Stimulated activated CD4-positive, alpha-beta T cell treated with anti-CD3 and anti-CD28 coated beads, Interleukin-12 subunit alpha, Interleukin-12 subunit beta, amount 100 ng/mL, for 48 hours (primary cell): ENCODE measurements at places on chromosomes 11 and 22.

GRCh38 chr11:73249304-73249703 is 22.8 kb upstream of the P2RY6 start:
- no peak for DNase-seq

DNA sequence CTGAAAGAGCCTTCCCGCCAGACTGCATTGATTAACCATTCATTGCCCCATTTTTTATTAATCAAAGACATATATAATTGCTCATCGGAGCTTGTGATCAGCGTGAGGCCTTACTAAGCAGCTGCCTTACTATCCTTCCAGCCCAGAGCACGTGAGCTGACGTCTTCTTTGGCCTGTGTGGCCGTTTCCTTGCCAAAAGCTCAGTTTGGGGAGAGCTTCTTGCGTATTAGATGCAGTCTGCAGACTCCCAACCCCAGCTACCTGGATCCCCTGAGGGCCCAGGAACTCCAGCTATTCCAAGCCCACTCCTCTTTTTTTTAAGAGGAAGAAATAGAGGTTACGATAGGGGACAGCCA is 784 bp upstream of the SLC43A3 start:
- no peak for DNase-seq

DNA sequence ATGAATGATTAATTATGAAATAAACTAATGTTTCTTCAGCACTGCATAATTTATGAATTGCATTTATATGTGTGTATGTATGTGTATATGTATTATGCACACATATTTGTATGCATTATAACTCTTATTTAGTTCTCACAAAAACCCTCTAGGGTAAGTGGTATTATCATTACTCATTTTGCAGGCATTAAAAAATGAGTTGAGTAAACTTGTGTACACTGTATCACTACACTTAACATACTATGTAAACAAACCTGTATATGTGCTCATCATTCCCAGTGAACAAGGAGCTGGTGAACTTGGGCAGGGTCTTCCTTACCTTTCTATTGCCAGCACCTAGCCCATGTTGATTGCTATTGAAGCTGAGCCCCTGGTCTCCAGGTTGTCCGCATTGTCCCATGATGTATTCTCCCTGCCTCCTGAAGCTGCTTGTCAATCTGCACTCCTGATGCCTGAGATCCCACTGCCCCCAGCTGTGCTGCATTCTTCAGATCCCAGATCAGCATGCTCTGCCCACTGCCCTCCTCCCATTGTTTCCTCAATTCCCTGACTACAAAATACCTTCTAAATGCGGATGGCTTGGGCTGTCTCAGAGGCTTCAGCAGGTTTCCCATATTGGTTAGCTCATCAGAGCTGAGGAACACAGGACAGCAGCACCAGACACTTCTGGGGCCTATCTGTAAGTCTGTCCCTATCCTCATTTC is 267.9 kb upstream of the SESN3 start:
- DNase-seq: no peak

DNA sequence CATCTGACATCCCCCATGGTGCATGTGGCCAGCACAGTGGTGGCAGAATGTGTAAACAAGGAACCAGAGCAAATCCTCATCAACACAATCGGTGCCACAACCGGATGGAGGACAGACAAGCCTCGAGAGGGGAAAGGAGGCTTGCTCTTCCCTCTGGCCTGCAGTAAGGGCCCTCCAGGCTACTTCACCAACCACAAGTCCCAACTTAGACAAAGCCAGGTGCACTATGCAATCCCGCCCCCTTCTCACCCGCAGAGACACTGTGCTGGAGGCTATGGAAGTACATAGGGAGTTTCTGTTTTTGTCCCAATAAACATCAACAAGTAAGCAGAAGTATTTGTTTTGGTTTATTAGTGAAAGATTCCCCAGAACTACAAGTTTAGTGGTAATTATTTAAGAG is 54.3 kb downstream of the SPATA19 start:
- no peak for DNase-seq

DNA sequence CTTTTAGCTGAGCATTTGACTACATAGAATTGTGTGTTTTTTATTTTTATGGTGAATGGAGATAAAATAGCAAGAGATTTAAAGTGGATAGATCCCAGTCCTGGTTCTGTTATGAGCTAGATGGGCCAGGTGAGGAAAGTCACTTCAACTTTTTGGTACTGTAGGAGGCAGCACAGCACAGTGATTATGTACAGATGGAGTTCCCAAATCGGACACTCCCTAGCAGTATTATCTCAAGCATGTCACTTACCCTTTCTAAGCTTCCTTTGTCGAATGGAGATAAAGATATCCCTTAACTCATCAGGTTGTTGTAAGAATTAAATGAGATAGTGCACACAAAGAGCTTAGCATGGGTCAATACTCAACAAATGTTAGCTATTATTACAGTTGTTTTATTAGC is 5.3 kb downstream of the EXPH5 start:
- DNase-seq: no peak

DNA sequence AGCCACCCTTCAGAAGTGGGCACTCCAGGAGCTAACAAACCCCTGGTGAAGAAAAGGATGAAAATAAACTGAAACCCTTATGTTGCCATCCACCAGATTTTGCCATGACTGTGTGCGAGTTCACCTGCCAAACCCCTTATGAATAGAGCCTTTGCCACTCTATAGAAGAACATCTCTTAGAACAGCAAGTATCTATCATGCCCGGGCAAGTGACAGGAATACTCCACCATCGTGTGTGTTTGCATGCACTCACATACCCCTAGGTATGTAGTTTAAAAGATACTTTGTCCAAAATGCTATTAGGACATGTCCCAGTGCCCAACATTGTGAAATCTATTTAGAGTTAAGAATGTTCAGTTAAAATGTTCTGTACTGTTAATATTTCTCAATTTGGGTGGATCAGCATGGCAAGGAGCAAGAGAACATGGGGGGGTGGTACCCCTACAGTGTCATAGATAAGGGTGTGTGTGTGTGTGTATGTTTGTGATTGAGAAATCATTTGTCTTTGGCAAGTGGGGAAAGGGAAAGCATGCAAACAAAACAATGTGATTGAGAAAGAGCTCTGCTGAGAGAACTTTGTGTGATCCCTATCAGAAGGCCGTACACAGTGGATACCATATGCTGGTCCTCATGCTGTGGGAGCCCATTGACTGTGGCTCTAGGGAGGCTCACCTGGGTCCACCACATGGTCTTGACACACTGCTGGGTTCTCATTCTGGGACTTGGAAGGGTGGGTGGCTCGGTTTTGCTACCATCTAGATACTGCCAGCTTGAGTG is 94.9 kb downstream of the ZBTB16 start:
- no peak for DNase-seq

GRCh38 chr11:211295-211694 is 3.8 kb downstream of the RIC8A start:
- no peak for DNase-seq

DNA sequence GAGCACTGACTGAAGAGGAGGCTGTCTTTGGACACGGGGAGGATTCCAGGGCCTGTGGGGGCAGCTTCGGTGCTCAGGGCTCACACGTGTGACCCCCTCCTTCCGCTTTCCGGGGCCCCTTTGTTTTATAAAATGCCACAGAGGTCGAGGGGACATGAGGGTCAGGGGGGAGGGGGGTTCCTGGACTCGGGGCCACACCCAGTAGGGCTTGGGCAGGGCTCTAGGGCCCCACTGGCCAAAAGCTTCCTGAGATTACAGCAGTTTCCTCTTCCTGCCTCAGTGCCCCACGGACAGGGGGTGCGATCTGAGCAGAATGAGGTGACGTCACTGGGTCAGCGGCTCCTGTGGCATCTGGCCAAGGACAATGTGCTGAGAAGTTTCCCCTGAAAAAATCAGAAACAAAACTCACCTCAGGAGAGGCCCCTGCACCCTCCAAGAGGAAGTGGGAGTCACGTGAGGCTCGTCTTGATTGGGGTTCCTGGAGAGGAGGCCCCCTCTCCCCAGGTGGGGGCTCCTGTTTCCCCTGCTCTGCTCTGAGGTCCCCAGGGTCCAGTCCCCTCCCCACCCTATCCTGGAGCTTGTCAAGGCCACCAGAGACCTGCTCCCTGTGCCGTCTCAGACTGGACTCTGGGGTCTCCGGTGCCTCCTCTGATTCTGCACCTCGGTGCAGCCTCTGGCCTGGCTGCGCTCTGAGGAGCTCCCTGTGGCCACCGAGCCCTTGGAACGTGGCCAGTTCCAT is 6.4 kb upstream of the IFITM3 start:
- no peak for DNase-seq

- no peak for DNase-seq
These were observed 50.3 kb downstream of the ISX start for GRCh38 chr22:35116269-35116668.

GRCh38 chr11:31808721-31809540 is 2.2 kb downstream of the PAX6 start:
- no peak for DNase-seq

GRCh38 chr11:115304774-115305472 is 199.3 kb downstream of the CADM1 start:
- DNase-seq: no peak

DNA sequence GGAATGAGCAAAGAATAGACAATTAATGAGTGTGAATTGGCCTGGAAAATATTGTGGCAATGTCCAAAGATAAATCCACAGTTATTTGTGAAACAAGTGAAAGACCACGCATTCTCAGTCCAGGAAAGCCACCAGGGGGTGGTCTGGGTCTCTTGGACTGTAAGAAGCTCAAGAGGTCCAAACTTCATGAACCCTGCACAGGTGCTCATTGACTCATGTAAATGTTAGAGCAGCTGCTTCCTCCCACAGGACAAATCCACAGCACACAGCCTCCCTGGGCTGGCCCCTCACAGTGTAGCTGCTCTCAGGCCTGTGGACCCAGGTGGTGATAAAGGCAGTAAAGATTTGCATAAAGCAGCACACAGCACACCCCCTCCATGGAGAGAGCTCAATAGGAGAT is 114.0 kb downstream of the ZNF280B start:
- no peak for DNase-seq

DNA sequence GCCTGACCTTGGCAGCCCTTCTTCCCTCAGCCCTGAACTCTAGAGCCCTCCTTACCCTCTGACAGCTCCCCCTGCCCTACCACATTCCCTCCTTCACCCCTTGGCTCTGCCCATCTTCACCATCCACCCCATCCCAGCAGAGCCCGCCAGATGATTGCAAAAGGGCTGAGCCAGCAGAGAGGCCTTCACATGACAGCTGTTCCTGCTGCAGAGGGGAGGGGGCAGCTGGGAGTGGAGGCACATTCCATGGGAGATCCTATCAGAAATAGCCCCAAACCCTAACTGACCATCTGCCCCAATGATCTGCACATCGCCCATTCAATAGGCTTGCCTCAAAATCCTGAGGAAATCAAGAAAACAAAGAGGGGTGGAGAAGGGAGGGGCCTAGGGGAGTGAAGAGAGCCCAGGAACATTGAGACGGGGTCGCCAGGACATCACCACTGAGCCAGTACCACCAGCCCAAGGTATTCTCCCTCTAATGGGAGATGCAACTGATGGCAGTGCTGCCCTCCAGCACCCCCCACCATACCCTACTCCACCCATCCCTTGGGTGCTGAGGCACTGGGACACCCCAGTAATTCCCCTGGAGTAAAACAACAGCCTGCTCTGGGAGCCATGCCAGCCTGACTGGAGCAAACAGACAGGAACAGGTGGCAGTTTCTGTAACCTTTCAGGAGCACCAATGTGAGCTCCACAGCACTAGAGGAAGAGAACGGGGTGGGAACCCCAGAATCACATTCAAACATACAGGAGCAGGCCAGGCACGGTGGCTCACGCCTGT is 8.0 kb upstream of the AHNAK start:
- DNase-seq: no peak

DNA sequence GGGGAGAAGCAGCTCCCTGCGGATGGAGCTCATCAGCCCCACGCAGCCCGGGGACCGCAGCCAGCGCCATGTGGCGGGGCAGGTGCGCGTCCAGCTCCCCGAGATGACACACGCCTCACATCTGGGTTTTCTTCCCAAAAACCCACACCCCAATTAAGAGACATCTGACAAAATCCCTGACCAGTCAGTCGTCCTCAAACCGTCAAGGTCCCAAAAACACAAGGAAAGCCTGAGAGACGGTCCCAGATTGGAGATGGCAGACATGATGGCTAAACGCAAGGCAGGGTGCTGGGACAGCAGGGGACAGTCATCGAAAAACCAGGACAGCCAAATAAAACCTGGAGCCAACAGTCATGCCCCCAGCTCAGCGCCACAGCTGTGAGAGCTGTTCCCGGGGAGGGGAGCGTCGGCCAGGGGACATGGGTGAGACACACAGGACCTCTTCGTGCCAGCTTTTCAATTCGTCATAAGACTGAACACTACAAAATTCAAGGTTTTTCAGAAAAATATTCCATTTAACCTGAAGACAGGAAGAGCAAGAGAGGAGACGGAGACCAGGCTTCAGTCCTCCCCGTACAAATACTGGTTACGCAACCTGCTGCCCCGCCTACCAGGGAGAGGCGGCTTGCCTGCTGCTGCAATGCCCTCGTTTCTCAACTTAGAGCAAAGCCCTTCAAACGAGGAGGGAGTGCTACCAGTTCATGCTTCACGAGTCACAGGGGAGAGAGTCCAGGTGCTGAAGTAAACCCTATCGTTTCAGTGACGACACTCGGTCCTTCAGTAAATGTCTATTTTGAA is 10.5 kb downstream of the TOLLIP start:
- DNase-seq: no peak

- no peak for DNase-seq
These were observed 965 bp downstream of the OSBPL5 start for GRCh38 chr11:3164138-3164551.

GRCh38 chr11:126483621-126484195 is 128.2 kb downstream of the ST3GAL4 start:
- DNase-seq: no peak

DNA sequence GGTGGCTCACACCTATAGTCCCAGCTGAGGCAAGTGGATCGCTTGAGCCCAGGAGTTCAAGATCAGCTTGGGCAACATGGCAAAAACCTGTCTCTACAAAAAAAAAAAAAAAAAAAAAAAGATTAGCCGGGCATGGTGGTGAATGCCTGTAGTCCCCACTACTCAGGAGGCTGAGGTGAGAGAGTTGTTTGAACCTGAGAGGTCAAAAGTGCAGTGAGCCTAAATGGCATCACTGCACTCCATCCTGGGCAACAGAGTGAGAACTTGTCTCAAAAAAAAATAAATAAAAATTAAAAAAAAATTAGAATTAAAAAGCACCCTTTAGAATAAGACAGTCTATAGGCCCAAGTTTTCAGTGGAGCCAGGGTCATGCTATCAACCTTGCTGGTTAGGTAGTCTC is 95.5 kb downstream of the PDHX start:
- DNase-seq: no peak

- DNase-seq: no peak
These were observed 132.4 kb downstream of the LARGE1 start for GRCh38 chr22:33787645-33788456.

- DNase-seq: no peak
These were observed 8.3 kb downstream of the GRK3 start for GRCh38 chr22:25572708-25573171.

DNA sequence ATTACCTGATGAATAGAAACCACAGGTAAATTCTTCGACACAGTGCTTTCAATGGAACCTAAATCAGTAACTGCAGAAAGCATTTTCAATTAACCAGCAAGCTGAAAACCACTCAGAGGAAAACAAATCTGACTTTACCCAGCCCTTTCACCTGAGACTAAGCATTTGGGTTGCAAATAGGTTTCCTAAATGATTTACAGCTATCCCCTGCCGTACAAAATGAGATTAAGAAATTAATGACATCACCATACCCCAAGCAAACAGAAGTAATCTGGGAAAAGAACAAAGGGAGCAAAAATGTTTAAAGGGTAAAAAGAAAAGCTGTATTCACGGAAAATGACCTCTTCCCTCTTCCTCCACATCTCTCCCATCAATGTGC is 584 bp downstream of the NOX4 start:
- DNase-seq: no peak

GRCh38 chr11:68843052-68843561 is 1.4 kb upstream of the CPT1A start:
- DNase-seq: peak; percentile 32

GRCh38 chr11:80529726-80530125 is 1088.9 kb upstream of the TENM4 start:
- DNase-seq: no peak
